ENCODE measurements at places on chromosomes 16 and 17.

DNA sequence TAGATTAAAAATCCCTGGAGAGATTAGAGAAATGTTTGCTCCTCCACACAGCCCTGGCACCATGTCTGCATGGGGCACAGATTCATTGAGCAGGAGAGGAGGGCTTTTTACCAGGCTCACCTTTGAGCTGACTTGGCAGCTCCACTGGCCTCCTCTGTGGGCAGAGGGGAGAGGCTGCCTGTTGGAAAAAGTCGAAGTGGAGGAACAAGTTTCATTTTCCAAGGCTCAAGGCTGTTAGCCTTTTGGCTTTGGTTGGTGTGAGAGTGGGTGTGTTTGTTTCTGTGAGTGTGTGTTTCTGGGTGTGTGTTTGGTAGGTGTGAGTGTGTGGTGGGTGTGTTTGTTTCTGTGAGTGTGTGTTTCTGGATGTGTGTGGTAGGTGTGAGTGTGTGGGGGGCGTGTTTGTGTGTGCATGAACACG is 5.6 kb downstream of the TMEM238L start:
- peak; percentile 8 for DNase-seq

- DNase-seq = no peak
Measured at GRCh38 chr17:5164436-5164835, 27.2 kb downstream of the ZNF594 start.

DNA sequence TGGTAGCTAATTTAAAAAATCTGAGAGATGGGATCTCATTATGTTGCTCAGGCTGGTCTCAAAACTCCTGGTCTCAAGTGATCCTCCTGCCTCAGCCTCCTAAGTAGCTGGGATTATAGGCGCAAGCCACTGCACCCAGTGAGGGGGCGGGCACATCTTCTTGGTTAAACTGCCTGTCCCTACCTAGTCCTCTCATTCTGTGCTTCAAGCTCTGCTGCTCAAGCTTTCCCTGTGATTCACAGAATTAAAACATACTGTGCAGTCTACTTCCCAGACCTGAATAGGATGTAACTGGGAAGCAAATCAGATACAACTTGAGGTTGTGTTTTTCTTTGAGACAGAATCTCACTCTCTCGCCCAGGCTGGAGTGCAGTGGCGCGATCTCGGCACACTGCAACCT is 2.3 kb downstream of the MRPL38 start:
- no peak for DNase-seq

DNA sequence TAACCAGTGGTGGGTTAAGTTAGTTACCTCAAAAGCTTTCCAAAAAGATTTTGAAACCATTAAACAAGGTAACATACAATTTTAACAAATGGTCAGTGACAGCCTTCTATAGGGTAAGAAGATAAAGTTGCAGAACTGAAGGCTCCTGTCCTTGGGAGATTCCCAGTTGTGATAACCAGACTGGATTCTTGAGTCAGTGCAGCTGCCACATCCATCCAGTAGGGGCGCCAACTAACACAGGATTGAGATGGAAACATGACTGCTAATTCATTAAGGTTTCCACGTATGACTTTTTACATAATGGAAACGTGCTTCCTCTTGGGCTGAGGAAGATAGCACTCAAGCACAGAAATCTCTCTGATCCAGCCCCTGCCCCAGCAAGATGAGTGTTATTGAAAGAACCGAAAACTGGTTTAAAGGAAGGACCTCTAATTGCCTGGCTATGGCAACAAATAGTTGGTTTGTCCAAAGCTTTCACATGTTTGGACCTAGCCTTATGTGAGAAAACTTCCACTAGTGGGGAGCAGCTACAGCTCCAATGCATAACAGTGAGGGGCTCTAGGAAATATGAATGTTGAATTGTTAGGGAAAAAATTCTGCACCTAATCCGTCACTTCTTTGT is 269.8 kb upstream of the MYOCD start:
- no peak for DNase-seq

DNA sequence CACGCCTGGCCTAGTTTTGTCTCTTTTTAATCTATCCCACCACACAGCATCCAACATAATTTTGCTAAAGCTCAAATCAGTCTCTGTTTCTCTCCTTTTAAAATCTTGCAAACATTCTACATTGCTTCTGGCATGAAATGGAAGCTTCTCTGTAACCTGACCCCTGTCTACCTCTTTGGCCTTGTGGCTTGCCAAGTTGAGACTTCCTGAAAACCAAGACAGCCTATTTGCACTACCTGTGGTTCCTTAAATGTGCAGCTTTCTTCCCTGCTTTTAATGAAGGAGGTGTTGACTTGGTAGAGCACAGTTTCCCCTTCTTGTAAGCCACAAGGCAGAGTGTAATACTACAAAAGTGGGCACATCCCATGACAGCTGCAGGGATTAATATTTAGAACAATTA is 6.0 kb upstream of the CCL3 start:
- DNase-seq = no peak

GRCh38 chr17:7929158-7930023 is at the start of gene KCNAB3:
KCNAB3 (minus strand) TSS chr17:7929856; CDS start chr17:7929435, 421 bp downstream.
- DNase-seq = no peak

- peak; percentile 63 for DNase-seq
Measured at GRCh38 chr17:2904135-2904534, 107.9 kb downstream of the RAP1GAP2 start.

DNA sequence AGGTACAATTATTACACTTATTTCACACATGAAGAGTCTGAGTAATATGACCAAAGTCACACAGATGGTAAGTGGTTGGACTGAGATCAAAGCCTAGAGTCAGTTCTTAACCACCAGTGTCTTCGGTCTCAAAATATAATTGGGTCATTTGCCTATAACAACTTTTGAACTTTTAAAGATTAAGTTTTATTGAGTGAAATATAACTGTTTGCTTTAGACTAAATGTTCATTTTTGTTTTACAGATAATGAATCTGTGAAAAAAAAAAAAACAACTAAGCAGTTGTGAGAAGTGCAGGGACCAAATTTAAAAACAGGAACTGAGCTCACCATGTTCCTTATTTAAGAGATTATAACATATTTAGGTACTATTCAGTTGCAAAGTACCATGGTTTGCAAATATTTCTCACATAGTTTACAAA is 150.1 kb downstream of the ITFG1 start:
- no peak for DNase-seq

GRCh38 chr16:12449374-12449773 is 354.3 kb downstream of the CPPED1 start:
- no peak for DNase-seq

DNA sequence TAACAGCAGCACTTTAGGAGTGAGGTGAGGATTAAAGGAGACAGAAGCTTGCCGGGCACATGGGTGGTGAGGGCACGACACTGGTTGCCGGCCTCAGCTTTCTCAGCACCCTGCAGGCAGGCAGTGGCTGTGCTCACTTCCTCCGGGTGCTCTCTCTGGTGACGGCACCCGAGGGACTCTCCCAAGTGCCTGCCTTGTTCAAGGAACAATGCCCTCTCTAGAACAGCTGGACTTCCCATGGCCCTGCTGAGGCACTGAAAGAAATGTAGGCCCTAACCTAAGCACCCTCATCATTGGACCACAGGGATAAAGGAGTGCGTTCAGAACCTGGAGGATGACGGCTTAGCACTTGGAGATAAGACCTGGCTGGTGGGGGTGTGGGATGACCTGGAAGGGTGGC is 72.7 kb downstream of the N4BP1 start:
- no peak for DNase-seq

- DNase-seq = no peak
Measured at GRCh38 chr17:55308613-55309391, 44.0 kb downstream of the HLF start.

DNA sequence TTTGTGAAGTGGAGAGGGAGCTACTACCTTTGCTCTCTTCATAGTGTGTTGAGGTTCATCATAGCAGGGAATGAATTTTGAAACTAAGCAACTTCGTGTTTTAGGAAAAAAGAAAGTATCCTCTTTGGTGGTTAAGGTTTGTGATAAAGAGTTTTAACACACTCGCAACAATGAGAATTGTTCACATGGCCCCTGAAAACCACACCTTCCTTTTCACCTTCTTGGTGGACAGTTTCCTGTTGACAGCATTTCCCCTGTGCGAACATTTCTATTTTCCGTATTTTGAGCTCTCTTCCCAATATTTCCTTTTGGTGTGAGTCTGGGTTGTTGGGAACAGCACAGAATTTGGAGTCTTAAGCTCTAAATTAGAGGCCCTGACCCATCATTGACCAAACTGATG is 3.8 kb downstream of the OR4D2 start:
- DNase-seq = no peak

DNA sequence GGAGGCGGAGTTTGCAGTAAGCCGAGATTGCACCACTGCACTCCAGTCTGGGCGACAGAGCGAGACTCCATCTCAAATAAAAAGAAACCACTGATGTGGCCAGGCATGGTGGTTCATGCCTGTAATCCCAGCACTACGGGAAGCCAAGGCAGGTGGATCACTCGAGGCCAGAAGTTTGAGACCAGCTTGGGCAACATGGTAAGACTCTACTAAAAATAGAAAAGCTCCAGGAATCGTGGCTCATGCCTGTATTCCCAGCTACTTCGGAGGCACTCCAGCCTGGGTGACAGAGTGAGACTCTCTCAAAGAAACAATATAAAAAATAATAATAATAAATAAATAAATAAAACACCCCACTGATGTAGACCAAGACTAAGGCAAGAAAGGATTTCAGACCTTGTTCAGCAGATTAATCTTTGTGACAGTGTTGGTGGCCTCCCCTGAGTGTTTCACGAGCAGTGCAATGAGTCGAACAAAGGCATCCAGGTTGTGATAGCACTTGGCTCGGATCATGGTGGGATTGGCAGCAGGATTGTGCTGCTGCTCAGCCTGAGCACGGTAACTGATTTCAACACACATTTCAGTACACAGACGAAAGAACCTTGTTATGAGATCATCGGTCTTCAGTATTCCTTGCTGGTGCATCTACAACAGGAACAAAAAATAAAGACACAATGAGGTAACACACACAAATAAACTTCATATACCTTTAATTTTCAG is 18.6 kb downstream of the SETD6 start:
- no peak for DNase-seq

DNA sequence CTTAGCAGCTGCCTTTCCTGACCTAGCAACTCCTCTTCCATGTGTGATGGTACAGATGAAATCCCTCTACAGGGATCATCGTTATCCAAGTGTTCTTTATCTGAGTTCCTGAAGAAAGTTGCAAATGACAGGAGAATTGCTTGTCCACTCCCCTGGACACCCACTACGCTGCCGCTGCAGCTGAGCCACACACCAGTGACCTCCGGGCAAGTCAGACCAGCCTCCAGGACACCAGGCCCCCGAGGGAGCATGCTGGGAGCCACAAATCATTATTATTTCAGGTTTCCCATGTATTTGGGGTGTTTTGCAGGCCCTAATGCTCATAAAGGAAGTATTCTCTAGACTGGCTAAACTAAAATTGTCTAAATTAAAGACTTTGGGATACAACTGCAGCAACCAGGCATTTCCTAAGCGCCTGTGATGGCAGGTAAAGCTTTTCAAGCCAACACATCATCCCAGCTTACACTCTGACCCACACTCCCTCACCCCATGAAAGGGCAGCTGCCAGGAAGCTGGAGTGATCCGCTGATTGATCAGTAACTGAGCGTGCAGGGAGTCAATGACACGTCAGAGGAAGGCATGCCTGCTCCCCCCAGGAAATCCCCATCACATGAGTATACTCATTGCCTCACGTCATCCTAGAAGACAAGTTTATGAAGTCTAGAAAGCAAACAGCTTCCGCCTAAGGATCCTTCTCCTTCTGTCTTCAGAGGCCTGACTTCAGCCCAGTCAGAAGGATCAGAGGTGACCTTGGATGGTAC is 14.4 kb downstream of the FA2H start:
- DNase-seq = no peak

GRCh38 chr17:3834811-3835210 is 11.2 kb downstream of the NCBP3 start:
- DNase-seq = no peak

DNA sequence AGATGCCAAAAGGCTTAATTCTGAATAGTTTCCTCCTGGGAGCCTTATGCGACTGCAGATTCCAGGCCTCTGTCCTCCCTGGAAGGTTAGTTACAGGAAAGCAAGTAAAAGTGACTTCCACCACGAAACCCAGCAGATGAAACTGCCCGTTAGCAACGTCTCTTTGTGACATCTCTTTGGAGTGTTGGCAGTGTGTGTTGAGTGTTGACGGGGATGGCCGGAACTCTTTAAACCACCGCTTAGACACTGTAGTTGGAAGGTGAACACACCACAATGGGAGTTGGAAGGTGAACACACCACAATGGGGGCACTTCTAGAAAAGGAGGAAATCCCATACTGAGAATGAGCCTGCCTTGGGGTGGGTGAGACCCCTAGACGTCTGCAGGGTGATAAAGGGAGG is 858 bp downstream of the SKAP1 start:
- DNase-seq = no peak

- DNase-seq = no peak
Measured at GRCh38 chr16:86501989-86502855, 8.1 kb upstream of the FOXF1 start.

DNA sequence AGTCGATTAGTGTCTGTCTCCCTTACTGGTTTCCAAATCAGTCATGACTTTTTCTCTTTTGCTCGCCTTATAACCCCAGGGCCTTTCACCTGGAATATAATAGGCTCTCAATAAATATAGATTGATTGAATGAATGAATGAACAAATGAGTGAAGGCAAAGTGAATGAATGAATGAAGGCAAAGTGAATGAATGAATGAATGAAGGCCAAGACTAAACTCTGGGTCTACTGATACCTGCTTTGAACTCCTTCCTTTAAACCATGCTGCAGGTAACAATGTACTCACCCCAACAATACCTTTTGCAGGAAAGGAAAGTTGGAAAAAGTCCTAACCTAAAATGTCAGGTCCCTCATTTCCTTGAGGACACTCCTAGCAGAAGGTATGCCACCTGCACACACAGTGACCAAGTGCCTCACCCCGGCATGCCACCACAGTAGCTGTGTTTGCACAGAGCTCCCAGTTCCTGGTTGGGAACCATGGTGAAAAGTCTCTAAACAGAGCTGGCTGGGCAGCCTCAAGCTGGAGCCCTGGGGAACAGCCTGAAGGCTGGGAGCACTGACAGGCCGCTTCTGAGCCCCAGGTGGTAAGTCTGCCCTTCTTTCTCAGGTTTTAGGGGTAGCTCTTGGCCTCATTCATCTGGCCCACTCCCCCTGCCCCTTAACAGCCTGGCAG is 42.7 kb upstream of the ANKFN1 start:
- DNase-seq = no peak

DNA sequence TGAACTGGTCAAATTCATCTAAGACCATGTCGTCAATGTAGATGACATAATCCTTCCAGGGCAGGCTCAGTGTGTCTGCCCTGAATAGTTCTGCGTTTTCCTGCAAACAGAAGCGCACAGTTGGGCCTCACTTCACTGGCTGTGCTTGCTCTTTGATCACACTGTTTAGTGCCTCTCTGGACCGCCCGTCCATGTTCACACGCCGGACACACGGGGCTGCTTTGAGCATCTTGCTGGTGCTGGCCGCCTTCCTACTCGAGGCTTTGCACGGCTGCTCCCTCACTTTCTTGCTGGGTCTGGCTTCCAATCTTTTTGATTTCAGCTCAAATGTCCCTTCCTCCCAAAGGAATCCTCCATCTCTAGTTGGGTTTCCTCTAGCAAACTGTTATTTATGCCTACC is 37.4 kb downstream of the DNAH17 start:
- DNase-seq = no peak

DNA sequence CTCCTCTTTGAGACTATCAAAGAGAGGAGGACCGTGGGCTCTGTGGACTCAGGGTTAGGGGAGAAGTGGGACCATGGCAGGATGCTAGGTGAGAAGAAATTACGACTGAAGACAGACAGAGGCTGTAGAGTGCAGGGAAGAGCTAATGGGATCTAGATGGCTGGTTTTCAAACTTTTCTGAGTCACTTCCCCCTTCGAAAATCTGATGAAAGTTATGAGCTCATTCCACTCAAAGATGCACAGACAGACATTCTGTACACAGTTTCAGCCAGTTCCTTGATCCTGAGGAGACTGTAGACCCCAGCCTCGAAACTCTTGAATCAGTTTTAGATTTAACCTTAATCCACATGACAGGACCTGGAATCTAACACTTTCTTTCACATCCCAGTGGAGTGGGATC is 40.7 kb downstream of the RGS9 start:
- DNase-seq = no peak
